ENCODE measurements at places on chromosomes 5 and 9. TPM values are rescaled to one million over a fixed set of nuclear protein-coding genes. Genes with fewer than 3 reads are reported as not detected.

DNA sequence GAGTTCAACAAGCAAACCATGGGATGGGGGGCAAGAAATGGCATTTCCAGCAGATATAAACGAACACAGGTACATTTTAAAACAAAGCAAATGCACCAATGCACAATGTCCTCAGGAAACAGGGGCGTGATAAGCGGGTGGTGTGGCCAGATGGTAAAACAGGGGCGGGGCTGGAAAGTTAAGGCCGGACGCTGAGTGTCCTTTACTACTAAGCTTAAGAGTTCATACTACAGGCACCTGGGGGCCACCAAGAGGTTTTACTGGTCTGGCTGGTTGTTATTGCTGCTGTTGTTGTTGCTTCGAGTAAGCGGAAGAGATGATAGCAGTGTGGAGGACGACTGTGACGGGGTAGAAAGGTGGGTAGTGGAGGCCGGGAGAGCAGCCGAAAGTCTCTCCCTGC is 99.8 kb downstream of the ATPSCKMT start:
- no peaks in the 10 kb centered on the region for H3K27me3 ChIP-seq
- no peaks in the 10 kb centered on the region for H3K4me1 ChIP-seq
- H3K27ac ChIP-seq: no peak overlapping the region
- no peak for DNase-seq
- H3K4me3 ChIP-seq: no peak overlapping the region

Gene LCN15
- total RNA-seq: not detected

Gene NR3C1
- 18.4 TPM for total RNA-seq

GRCh38 chr5:57953792-57954191 is 471.2 kb upstream of the ACTBL2 start:
- H3K27me3 ChIP-seq: no peaks in the 10 kb centered on the region
- no peak for DNase-seq
- H3K27ac ChIP-seq: no peak overlapping the region
- H3K4me3 ChIP-seq: no peak overlapping the region

DNA sequence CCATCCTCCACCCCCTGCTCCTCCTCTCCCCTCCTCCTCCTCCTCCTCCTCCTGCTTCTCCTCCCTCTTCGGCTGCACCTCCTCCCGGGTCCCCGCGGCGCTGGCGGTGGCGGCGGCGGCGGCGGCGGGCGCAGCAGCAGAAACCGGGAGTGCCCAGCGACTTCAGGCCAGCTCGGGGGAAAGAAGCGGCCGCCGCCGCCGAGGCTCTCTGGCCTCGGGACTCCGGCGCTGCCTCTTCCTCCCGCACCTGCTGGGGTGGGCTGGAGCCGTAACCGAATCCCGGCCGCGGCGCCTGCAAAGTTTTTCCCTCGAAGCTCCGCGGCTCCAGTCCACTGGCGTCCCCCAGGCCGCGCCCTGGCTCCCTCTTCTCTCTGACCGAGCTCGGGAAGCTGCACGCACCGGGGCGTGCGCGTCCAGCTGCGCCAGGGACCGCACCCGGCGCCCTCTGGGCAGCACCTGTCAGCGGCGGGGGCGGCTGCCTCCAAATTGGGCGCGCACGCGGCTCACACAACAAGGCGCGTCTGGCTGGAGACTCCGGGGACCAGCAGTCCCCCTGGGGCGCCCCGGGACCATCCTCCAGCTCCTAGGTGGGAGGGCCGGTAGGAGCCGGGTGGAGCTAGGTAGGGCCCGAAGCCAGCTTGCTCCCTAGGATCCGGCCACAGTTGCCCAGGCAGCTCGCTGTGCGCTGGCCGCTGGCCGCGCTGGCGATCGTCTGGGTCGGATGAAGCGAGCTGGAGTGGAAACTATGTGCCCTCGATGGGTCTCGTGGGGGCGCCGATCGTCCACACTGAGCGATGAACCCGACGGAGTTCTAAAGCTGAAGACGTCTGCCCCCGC is at the start of gene MCTP1:
MCTP1 (minus strand) TSS at position 523 of the 837 bp plus-strand sequence.
- H3K36me3 ChIP-seq: no peaks in the 10 kb centered on the region
- H3K27me3 ChIP-seq: peaks cover 5% of the 10 kb centered on the region
- peak within 1 kb of the TSS; percentile 54 for H3K4me3 ChIP-seq
- no peak for DNase-seq

Gene PTBP3
- total RNA-seq: 21.3 TPM

Gene GPR151
- not detected for total RNA-seq

Gene SLC6A3
- total RNA-seq: not detected

- H3K27me3 ChIP-seq: no peaks in the 10 kb centered on the region
- H3K27ac ChIP-seq: no peak overlapping the region
- H3K4me1 ChIP-seq: no peaks in the 10 kb centered on the region
- no peak for DNase-seq
These were observed 465.7 kb downstream of the DIRAS2 start for GRCh38 chr9:90176901-90177300.

DNA sequence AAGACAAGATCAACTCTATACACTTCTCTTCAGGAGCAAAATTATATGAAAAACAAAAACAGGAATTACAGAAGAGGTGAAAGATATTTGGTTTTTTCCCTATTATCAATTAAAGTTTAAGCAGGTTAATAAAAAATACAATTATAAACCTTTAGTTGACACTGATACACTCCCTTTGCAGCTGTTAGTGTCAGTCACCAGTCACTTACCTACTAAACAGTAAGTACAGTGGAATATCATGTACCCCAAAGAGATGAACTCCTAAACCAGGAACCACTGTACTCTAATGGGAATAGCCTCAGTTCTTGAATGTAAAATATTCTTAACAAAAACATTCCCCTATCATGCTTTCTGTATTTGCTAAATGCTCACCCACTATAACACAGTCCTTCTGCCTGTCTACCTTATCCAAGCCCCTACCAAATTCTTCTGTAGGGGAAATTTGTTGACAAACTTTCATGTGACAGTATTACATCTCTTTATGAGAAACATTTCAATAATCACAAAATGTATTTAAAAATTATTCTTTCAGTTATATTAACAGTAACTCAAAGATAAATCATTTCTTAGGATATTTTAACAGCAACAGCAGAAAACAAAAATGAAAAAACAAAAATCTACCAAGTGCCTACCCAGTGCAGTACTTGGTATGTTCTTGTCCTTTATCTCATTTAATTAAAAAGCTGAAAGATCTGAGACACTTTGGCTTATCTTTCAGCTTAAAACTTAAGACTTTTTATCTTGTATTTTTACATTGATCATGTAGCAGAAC is 212.8 kb downstream of the MLLT3 start:
- H3K27me3 ChIP-seq: no peaks in the 10 kb centered on the region
- no peak overlapping the region for H3K4me3 ChIP-seq
- peaks cover 9% of the 10 kb centered on the region for H3K36me3 ChIP-seq

DNA sequence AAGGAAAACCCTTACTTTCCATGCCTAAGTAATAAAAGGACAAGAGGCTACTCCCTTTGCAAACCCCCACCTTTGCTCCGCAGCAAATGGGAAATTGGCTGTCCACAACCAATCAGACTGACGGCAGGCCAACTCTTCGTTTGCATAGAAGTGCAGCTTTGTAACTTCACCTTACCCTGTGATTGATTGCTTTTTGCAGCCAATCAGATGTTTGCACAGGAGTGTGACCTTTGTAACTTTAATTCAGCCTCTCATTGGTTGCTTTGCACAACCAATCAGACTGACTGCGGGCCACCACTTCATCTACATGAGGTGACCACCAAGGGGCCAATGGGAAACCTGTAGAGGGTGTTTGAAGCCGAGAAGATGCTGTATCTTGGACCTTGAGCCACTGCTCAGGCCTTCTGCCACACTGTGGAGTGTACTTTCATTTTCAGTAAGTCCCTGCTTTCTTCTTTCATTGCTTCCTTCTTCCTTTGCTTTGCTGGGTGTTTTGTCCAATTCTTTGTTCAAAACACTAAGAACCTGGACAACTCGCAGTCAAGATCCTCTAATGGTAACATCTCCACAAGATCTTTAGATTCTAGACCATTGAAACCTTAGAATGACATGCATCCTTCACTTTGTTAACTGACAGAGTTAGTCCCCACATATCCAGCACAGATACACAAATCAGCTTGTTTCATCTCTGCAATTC is 51.3 kb upstream of the FREM1 start:
- H3K36me3 ChIP-seq: no peaks in the 10 kb centered on the region
- H3K27ac ChIP-seq: no peak overlapping the region
- H3K27me3 ChIP-seq: no peaks in the 10 kb centered on the region
- no peak for DNase-seq
- no peak overlapping the region for H3K4me3 ChIP-seq

GRCh38 chr9:34098307-34098706 is 28.2 kb downstream of the DCAF12 start:
- no peaks in the 10 kb centered on the region for H3K4me1 ChIP-seq
- H3K4me3 ChIP-seq: no peak overlapping the region
- no peaks in the 10 kb centered on the region for H3K27me3 ChIP-seq
- no peak for DNase-seq
- H3K27ac ChIP-seq: no peak overlapping the region

Gene PRUNE2
- total RNA-seq: 200 TPM
